ENCODE measurements at places on chromosomes 6 and 20.
A peak's percentile ranks its signal among the peaks of the same experiment; 100 is the strongest.

DNA sequence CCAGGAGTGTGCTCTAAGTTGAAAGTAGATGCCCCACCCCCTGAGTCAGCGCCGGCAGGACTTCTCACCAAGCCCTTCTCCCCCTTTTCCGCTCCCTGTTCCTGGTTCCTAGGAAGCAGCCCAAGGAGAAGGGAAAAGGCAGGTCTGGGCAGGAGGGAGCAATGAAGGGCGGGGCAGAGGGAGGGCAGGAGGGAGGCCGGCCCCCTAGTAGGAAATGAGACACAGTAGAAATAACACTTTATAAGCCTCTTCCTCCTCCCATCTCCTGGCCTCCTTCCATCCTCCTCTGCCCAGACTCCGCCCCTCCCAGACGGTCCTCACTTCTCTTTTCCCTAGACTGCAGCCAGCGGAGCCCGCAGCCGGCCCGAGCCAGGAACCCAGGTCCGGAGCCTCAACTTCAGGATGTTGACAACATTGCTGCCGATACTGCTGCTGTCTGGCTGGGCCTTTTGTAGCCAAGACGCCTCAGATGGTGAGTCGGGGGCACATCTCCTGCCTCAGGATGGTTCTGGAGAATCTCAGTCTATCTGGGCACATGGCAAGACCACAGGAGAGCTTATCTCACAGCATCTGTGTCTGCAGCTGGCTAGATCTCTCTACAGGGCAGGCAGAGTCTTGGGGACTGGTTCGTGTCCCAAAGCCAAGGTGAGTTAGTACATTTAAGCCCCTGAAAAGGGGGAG is at the start of gene PROCR:
PROCR (plus strand) TSS at position 320 of the 681 bp plus-strand sequence; CDS start at position 403, 83 bp downstream.
- peak; percentile 73 for DNase-seq

- DNase-seq, result no peak
Observed at GRCh38 chr6:159642481-159642880, 50.6 kb downstream of the SOD2 start.

- no peak for DNase-seq
Observed at GRCh38 chr6:3534599-3534998, 77.7 kb upstream of the SLC22A23 start.

DNA sequence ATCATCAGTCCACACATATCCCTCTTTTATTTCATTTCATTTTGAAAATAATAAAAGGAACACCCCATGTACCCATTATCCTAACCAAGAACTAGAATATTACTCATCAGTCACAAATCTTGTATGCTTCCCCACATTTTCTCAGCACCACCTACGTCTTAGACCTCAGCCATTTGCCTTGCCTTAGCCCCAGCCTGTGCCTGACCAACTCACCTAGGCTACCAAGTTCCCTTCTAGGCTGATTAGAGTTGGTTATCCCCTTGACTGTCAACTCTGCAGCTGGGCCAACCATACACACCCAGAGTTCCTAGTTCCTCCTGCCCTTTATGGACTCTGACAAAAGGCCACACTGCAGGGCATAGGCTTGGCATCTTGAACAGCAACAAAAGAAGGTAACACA is 33.4 kb upstream of the IPCEF1 start:
- DNase-seq, result no peak

- DNase-seq, result no peak
Observed at GRCh38 chr6:18352001-18352400, 35.1 kb upstream of the RNF144B start.

DNA sequence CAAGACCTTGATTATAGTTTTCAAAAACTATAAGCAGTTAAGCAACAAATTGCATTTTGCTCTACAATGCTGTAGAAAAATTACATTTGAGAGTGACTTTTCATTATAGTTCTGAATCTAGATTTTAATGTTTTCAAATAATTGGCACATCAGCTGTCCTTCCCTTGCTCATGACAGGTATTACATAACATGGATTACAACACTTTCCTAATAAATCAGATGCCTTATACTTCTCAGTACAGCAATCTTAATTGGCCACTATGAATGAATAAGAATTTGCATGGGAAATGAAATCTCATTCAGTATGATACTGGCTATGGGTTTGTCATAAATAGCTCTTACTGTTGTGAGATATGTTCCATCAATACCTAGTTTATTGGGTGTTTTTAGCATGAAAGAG is 29.9 kb downstream of the HSF2 start:
- DNase-seq, result no peak

DNA sequence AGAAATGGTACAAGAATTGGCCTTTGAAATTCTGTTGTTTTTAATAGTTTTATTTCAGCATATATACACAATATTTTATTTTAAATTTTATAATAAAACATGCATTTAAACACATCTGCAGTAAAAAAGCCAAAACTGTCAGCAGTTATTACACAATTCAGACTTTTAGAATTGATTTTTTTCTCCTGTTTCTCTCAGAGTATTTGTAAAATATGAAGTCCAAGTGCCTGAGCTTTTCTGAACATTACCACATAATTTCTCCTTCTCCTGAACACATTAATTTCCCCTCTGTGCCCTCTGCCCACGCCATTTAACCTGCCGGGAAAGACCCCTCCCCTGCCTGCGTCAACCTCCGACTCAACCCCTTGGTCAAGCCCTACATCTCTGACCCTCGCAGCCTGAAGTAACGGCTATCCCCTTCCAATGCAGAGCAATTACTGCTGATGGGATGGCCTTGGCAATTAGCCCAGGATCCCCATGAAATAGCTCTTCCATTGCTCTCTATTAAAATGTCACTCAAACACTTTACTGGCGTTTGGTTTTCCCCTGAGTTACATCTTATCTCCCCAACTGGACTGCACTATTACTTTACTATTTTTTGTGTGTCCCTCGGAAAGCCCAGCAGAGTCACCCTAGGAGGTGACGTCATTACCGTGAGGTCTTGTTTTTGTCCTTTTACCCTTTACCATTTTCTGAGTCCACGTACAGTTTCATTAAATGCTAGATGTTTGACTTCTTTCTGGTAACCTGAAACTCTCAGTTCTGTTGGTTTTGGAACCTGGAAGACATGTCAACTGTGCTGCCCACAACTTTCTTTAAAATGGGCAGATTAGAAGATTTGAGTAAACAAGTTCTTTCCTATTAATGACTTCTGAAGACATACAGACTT is 146.7 kb upstream of the TAB2 start:
- DNase-seq, result no peak

- DNase-seq, result no peak
Observed at GRCh38 chr20:31841928-31842327, 3.5 kb downstream of the FOXS1 start.

- DNase-seq, result no peak
Observed at GRCh38 chr6:17491416-17492142, 98.2 kb downstream of the CAP2 start.

GRCh38 chr20:57175397-57176010 is 90.9 kb downstream of the BMP7 start:
- no peak for DNase-seq

DNA sequence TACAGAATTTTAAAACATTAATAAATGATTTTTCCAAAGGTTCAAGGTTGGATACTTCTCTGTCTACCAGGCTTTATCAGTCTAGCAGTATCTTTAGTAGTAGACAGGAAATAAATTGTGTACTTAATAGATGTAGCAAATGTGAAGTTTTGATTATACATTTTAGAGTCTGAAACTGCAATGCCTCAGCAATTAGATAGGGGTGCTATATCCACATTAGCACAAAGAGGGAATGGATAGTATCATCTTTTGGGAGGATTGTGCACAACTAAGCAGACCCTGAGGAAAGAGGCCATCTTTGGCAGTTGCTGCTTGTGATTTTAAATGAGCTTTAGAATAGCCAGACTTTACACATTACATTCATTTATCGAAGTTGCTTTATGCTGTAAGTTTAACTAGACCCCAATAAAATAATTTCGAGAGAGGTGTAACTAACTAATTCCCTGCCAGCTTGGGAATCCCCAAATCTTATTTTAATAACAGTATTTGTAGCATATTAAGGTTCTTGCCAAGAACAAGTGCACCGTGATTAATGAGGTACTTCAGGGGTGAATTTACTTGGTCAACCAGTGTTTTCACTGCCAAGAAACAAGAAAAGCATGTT is 2.8 kb downstream of the KCNQ5 start:
- DNase-seq, result no peak

DNA sequence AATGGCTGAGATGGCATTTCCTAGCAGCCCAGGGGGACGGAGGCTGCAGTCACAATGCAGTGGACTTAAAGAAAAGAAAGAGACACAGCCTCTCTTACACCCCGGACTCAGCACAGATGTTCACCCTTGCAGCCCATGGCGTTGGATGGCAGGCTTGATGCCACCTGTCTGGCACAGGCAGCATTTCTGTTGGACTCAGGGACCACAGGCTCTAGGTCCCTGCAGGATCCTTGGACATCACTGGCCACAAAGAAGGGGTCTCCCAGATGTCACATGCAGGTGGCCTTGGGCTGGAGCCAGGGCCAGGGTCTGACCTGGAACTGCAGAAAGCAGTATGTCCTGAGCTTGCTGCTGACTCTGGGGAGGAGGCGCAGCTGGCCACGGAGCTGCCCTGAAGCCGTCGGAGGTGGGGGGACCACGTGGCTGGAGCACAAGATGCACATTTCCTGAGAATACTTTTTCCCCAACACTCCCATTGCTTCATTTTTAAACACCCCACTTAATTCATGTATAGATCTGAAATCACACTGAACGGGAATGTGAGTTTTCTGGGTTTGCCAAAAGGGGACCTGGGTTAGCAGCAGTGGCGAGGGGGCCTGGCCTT is 102.3 kb upstream of the SULF2 start:
- DNase-seq, result no peak

DNA sequence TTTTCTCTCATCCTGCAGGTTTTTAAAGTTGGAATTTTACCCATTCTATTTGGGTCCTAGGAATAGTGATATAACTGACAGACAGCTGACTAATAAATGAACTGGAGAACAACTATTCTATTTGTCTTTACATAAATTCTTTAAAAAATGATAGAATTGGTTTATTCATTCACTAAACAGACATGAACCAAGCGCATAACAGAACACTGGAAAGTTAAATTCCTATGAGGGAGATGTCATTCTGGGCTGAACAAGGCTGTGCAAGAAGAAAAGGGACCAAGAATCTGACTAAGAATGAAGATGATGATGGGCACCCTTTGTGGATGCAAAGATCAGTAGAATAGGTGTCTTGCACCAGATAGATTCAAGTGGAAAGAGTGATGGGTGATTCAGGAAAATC is 256.3 kb upstream of the SASH1 start:
- DNase-seq, result no peak

GRCh38 chr6:83879746-83880145 is 20.3 kb downstream of the CYB5R4 start:
- DNase-seq, result no peak

DNA sequence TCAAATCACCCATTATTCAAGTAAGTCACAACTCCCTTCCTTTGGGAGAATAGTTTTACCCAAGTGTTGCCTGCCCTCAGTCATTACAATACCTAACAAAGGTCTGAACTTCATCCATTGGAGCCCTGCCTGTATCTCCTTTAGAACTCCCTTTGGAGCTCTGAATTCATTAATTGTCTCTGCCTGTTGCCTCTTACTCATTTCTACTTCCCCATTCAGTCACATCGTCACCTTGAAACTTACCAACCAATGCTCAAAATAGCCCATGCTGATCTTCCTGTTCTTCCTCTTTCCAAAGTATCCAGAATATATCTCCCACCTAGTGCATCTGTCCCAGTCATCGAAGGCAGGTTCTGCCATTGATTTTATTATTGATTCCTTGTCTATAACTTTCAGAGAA is 120.7 kb upstream of the ADGRF1 start:
- DNase-seq, result no peak

GRCh38 chr20:611843-612185 is 1.7 kb upstream of the TCF15 start:
- no peak for DNase-seq

GRCh38 chr6:125987026-125987617 is 782 bp downstream of the TRMT11 start:
- peak; percentile 5 for DNase-seq

DNA sequence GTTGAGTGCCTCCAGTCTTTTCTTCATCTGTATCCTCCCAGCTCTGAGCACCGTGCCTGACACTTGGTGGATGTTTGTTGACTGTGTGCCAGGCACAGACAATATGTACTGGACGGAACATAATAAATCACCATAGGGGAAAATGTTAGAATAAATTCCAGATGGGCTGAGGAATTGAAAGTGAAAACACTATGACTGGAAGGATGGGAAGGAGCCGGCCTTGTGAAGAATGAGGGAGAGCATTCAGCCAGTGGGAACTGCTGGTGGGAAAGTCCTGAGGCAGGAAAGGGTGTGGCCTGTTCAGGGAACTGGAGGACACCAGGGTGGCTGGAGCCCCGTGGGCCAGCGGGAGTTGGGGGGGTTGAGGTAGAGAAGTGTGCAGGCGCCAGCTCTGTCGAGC is 75.4 kb downstream of the MTHFD1L start:
- peak; percentile 78 for DNase-seq

DNA sequence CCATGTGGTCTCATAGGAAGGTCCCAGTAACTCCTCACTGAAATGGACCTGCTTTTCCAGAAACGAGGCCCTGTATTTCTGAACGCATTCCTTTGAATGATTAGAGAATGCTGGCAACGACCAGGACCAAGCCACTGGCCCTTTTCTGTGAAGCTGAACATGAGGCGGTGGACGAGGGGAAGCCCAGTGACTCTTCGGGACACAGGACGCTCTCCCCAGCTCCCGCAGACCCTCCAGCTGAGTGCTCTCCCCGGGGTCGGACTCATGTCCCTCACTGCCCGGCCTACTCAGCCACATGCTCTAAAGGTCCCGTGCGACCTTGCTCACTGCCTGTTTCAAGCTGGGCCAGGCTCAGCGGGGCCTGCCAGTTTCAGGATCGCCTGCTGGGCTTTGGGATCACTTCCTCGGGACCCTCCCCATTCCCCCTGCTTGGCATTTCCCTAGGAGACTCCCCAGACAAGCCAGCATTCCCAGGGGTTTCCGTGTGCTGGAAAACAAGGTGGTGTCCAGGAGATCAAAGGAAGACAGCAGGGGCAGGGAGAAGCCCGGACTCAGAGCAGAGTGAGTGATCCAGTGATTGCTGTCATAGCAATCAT is 2.6 kb upstream of the CST9 start:
- no peak for DNase-seq

DNA sequence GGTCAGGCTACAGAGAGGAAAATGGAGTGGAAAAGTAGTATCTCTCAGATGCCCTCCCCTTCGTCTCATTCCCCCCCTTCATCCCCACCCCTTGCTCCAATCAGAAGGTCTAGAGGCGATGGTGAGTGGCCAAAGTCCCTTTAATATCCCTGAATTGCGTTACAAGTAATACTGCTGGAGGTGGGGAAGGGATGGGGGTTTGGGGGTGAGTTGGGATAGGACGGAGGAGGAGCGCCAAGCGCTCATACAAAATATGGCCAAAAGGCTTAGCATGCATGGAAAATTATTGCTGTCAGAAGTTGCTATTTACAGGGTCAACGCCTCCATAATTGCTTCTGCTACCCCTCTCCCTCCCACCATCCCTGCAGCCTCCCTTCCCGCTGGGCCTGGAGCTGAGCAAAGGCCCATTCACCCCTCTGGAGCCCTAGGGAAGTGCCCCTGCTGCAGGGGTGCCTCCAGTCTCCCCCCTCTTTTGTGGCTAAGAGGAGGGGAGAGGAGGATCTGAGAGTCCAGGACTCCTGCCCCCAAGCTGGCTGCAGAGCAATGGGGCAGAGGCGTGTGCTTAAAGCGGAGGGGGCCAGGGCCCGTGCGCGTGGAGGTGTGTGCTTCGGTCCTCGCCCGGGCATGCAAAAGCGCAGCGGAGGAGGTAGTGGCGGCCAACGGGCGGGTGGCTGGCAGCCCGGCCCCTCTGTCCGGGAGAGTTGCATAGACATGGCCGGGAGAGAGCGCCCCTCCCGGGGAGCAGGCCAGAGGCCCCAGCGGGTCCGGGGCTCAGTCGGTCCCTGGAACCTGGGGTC is 8.7 kb upstream of the SRXN1 start:
- no peak for DNase-seq
